Endodermal cell (in vitro differentiated cells): ENCODE measurements at places on chromosomes 3 and 15. TPM values are rescaled to one million over a fixed set of nuclear protein-coding genes. Genes with fewer than 3 reads are reported as not detected.
A peak's percentile ranks its signal among the peaks of the same experiment; 100 is the strongest.

Gene GPR156
- 1.1 and 1.4 TPM in 2 replicates for total RNA-seq

DNA sequence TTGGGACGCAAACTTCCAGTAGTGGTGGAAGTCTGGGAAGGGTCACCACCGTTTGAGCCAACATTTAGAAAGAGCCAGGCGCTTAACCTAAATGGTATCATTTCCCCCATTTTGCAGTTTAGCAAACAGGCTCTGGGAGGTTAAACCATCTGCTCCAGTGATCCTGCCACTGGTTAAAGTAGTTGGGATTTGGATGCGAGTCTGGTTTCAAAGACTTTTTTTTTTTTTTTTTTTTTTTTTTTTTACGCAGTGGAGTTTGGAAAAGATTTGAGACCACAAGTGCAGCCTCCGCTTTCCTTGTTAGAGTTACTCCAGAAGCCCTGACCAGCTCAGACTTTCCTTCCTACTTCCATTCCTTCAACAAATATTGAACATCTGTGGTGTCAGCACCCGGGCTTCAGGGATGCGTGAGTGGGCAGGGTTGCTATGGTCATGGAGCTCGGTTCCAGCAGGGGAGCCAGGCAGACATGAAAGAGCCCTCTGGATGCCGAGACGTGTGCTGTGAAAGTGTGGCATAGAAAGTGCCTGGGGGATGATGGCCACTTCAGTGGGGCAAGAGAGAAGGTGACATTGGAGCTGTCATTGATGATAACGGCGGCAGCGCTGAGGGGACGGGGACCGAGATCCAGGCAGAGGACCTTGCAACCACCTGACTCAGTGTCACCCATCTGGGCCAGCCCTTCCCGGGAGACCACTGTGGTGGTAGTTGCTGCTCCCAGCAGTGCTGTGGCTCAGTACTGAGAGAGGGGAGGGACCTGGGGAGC, 1.1 kb upstream of the RNU6-1 start:
- peak; percentile 63 for DNase-seq

DNA sequence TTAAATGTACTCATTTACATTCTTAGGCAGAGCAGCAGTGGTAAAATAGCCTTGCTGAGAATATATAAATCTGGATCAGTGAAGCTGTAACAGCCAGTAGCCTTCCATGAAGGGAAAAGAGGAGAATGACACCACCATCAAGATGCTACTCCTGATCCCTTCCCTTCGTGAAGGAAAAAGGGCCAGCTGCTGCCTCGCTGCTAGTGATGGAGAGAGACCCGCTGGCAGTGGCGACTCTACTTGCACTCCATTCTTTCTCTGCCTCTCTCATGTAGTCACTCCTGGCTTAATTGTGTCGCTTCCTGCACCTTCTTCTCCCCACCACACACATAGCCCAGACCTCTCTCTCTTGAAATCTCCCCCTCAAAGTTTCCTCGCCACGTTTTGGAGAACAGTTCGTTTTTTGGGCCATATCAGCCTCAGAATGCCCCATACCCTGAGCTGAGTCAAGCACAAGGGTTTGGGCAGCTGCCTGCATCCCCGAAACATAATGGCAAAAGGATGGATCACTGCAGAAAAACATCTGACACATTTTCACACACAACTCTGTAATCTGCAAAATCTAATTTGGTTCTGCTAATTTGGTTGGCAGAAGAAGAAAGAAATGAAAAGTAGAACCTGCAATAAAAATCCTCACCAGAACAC, 460.3 kb upstream of the IL12A start:
- DNase-seq: no peak

- no peak for DNase-seq
Measured at GRCh38 chr15:47367726-47368390, 349.4 kb upstream of the SEMA6D start.
